GM12878 (cell line): ENCODE measurements at places on chromosomes 4 and X.
A peak's percentile ranks its signal among the peaks of the same experiment; 100 is the strongest.

GRCh38 chr4:164888096-164888715 is 11.2 kb downstream of the APELA start:
- DNase-seq, result no peak

DNA sequence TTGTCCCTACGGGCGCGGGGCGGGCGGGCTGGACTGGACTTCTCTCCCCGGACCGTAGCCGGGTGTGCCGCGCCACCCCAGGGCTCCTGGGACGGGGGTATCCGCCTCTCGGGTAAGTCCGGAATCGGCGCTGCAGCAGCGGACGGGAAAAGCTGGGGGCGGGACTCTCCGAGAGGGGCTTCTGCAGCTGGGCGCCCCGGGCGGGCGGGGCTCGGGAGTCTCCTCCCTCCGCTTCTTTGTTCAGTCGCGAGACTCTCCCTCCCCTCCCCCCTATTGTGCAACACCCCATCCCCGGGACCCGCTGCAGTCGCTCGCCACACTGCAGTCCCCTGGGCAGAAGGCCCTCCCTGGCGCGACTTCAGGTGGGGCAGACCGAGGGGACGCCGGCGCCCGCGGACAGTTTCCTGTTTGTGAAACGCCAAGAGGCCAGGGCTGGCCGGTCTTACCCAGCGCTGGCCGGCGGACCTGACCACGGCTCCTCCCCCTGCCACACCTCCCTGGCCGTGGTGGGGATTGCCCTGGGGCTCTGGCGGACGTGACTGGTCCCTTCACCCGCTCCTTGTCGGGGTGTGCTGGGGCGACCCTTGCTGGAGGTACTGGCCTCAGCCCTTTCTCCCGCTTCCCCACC is 966 bp downstream of the CCNG2 start:
- DNase-seq, result peak; percentile 45

GRCh38 chr4:32991663-32992062 is 2271.5 kb downstream of the PCDH7 start:
- no peak for DNase-seq

DNA sequence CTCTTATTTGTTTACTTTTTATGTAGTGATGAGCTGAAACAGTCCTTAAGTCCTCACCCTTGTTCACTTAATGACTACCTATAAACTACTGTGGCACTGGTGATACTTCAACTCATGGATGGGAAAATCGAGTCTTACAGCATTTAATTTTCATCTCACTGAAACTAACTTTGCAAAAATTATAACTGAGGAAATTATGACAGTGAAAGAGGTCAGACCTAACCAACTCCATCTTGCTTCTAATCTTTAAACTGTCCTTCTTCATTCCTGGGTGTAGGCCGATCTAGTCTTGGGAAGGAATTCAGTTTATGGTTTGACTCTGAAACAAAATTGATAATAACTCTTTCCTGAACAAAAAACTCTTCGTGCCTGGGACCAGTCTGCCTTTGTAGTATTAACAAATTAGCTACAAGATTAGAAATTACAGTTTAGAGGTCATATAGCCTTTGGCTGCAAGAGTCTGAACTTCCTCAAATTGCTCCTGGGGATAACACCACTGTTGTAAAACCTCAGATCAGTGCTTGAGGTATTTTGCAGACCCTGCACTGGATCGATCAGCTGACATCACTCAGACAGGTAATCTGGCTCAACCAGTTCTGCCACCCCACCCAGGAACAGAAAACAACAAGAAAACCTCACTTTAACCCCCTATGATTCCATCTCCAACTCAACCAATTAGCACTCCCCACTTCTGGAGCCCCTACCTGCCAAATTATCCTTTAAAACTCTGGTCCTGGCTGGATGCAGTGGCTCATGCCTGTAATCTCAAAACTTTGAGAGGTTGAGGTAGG is 995.7 kb upstream of the PRKX start:
- no peak for DNase-seq

DNA sequence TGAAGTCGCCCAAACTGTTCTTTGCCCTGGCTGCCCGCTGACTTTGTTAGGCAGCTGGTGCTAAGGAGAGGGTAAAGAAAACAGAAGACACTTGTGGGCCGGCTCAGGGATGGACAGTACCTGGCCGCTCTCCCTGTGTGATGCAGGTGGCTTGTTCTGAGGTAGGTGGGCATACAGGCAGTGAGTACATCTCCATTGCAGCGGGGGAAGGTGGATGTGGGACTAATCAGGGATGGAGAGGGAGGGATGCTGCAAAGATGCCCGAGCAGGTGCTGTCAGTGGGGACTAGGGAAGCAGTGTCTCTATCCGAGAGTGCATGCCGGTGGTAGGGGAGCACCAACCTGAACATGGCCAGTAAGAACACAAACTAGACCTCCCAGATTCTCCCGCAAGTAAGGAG is 67.0 kb downstream of the SORBS2 start:
- DNase-seq, result no peak

DNA sequence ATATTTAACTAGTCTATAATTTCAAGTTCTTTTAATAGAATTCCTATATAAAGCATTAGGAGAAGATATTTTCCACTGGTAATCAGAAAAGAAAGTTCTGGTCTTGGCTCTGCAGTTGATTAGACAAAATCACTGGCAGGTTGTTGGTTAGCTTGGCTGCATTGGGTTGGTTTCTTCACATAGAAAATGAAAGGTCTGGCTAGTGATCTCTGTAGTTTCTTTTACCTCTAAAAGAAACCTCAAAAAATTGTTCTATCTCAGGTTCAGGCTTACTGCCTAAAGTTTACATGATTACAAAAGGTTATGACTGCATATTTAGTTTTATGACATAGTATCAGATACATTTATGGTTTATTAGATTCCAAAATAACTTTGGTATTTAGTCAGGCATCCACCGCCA is 95.8 kb upstream of the NAP1L5 start:
- no peak for DNase-seq

- DNase-seq, result no peak
Observed at GRCh38 chr4:173891072-173891471, 361.0 kb upstream of the HAND2 start.

DNA sequence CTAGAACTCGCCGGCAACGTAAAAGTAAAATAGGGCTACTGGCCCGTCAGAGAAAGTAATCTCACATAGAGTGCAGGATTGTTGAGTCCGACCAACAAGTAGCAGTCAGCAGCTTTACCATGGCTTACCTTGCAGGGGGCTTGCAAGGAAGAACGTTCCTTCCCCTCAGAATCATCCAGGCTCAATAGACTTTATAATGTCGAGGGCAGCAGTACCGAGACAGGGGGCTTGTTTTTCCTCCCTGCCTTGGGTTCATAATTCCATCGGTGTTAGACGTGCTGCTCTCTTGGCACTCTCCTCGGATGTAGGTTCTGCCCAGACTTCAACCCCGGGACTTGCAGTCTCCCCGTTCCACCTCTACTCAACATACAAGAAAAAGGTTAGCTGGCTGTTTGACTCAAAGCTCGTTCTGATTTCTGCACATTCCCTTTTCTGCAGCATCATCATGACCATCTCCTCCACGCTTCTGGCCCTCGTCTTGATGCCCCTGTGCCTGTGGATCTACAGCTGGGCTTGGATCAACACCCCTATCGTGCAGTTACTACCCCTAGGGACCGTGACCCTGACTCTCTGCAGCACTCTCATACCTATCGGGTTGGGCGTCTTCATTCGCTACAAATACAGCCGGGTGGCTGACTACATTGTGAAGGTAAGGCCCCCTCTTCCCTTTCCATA is 1.5 kb downstream of the SLC10A4 start:
- DNase-seq, result no peak

DNA sequence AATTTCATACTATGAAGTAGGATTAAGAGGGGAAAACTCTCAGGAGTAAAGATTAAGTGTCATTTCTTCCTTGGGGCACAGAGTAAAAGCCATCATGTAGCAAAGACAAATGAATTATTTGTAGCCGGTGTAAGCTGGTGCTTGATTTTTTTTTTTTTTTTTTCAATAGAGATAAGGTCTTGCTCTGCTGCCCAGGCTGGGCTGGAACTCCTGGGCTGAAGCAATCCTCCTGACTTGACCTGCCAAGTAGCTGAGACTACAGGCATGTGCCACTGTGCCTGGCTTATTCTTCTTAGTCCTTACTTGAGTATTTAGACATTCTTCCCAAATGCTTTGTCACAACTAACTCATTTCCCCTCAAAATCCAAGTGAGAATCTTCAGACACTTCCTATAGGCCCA is 125.7 kb downstream of the STOX2 start:
- no peak for DNase-seq

- DNase-seq, result no peak
Observed at GRCh38 chrX:20362268-20363267, 95.9 kb upstream of the RPS6KA3 start.

- DNase-seq, result no peak
Observed at GRCh38 chr4:25926462-25926861, 12.4 kb downstream of the SMIM20 start.

DNA sequence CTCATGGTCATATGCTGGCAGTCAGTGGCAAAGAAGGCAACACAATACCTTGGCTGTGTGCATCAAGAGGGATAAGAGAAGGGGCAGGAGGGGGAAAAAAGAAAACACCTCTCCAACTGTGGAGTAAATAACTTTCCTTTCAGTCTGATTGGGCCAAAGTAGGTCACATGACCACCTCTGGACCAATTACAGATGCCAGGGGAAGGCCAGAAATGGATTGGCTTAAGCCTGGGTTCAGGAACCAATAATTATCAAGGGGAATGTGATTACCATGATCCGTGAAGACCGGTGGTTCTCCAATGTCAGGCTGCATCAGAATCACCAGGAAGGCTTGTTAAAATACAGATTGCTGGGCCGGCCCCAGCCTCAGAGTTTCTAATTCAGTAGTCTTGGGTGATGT is 7.4 kb upstream of the ADGRG2 start:
- no peak for DNase-seq

DNA sequence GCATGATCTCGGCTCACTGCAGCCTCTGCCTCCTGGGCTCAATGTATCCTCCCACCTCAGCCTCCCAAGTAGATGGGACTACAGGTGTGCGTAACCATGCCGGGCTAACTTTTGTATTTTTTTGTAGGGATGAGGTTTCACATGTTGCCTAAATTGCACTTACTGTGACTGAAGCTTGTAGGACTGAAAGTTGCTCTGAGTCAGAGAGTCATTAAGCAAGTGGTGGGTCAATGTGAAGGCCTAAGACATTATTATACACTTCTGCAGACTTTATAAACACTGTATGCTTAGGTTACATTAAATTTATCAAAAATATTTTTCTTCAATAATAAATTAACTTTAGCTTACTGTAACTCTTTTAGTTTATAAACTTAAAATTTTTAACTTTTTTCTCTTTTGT is 170.2 kb downstream of the FAT4 start:
- no peak for DNase-seq

GRCh38 chr4:122218762-122219161 is 66.6 kb downstream of the BLTP1 start:
- DNase-seq, result no peak

- no peak for DNase-seq
Observed at GRCh38 chrX:22141047-22141730, 109.1 kb downstream of the PHEX start.
